ENCODE measurements at places on chromosomes 12 and 14. TPM values are rescaled to one million over a fixed set of nuclear protein-coding genes. Genes with fewer than 3 reads are reported as not detected.

P2RX7 gene
- 0.42 TPM for total RNA-seq

C12orf50 gene
- 0.20 TPM for total RNA-seq

GRCh38 chr12:91144053-91144452 lies 32.8 kb upstream of the LUM start:
- no peaks in the 10 kb centered on the region for H3K27me3 ChIP-seq
- no peaks in the 10 kb centered on the region for H3K36me3 ChIP-seq

MYBPC1 gene
- 0.09 TPM for total RNA-seq

FIGNL2 gene
- total RNA-seq, result 0.33 TPM

DNA sequence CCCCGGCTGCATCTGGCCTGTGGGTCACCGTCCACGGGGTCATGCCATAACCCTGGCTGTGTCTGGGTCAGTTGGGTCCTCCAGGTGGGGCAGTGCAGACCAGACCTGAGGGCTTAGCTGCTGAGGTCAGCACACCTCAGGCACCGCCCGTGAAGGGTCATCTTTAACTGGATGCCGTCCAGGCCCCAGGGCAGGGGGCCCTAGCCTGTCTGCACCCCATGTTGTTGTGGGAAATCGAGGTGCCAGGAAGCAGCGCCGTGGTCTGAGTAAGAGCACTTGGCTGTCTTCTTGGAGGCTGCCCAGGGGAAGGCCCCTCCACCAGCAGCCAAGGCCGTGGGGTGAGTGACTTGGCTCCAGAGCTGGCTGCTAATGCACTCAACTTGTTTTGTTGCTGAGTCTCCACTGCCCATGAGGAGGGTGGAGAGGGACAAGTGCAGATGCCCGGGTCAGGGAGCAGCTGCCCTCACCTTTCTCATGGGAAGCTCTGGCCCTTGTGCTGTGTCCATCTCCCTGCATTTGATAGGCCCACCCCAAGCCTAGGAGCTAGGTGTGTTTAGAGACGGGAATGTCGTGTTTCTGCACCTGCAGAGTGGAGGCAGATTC lies 317.2 kb downstream of the TMEM121 start:
- no peak overlapping the region for H3K27ac ChIP-seq
- no peak overlapping the region for H3K4me3 ChIP-seq
- no peaks in the 10 kb centered on the region for H3K36me3 ChIP-seq
- peaks cover 26% of the 10 kb centered on the region for H3K27me3 ChIP-seq
- H3K4me1 ChIP-seq, result no peaks in the 10 kb centered on the region

- H3K27me3 ChIP-seq, result no peaks in the 10 kb centered on the region
- no peak overlapping the region for H3K4me3 ChIP-seq
- no peak for DNase-seq
- no peaks in the 10 kb centered on the region for H3K36me3 ChIP-seq
- no peak overlapping the region for H3K27ac ChIP-seq
- H3K4me1 ChIP-seq, result no peaks in the 10 kb centered on the region
These were observed 32.8 kb upstream of the TXNRD1 start for GRCh38 chr12:104182621-104183378.

DNA sequence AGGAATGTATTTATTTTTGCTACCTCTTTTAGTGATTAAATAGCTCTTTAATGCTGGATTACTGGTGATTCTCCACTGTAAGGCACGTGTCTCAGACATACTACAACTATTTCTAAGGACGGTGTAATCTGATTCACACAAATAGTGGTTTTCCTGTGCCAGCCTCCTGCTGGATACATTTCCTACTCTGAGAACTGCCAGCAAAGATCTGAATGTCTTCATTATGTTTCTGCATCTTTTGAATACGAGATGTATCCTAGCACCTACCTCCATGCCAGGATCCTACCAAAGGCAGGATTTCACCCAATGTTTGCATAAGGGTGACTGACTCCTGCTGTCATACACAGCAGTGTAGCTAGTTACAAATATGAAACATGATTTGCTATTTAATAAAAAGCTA lies 120.6 kb downstream of the PRICKLE1 start:
- H3K27ac ChIP-seq, result no peak overlapping the region
- H3K36me3 ChIP-seq, result no peaks in the 10 kb centered on the region
- no peak overlapping the region for H3K4me3 ChIP-seq
- DNase-seq, result peak; percentile 47
- peaks cover 27% of the 10 kb centered on the region for H3K4me1 ChIP-seq
- H3K27me3 ChIP-seq, result no peaks in the 10 kb centered on the region

SERPINA6 gene
- total RNA-seq, result not detected

GRCh38 chr12:25713264-25713663 lies 160.2 kb upstream of the LMNTD1 start:
- H3K27ac ChIP-seq, result no peak overlapping the region
- no peaks in the 10 kb centered on the region for H3K36me3 ChIP-seq
- DNase-seq, result no peak
- H3K4me3 ChIP-seq, result no peak overlapping the region
- H3K27me3 ChIP-seq, result no peaks in the 10 kb centered on the region

DNA sequence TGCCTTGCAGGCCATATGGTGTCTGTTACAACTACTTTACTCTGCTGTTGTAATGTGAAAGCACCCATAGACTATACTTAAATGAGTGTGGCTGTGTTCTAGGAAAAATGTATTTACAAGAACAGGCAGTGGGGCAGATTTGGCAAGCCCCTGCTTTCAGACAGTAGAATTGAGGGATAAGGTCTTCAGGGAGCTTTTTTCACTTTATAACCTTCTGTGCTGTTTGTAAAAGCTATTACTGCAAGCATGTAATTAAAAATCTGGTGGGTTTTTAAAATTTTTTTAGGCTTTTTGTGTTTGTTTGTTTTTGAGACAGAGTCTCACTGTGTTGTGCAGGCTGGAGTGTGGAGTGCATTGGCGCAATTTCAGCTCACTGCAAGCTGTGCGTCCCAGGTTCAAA lies 73.9 kb downstream of the VEZT start:
- no peak for DNase-seq
- no peak overlapping the region for H3K4me3 ChIP-seq
- H3K27me3 ChIP-seq, result no peaks in the 10 kb centered on the region
- peaks cover 39% of the 10 kb centered on the region for H3K36me3 ChIP-seq

GRCh38 chr14:69754487-69754886 lies 12.5 kb upstream of the SRSF5 start:
- no peak for DNase-seq
- no peak overlapping the region for H3K4me3 ChIP-seq
- no peaks in the 10 kb centered on the region for H3K4me1 ChIP-seq
- no peaks in the 10 kb centered on the region for H3K27me3 ChIP-seq
- no peak overlapping the region for H3K27ac ChIP-seq

- H3K27me3 ChIP-seq, result peaks cover 7% of the 10 kb centered on the region
- no peak overlapping the region for H3K4me3 ChIP-seq
- H3K36me3 ChIP-seq, result no peaks in the 10 kb centered on the region
- DNase-seq, result no peak
- H3K27ac ChIP-seq, result no peak overlapping the region
- H3K4me1 ChIP-seq, result no peaks in the 10 kb centered on the region
These were observed 87.7 kb downstream of the GPR135 start for GRCh38 chr14:59377491-59377890.

DNA sequence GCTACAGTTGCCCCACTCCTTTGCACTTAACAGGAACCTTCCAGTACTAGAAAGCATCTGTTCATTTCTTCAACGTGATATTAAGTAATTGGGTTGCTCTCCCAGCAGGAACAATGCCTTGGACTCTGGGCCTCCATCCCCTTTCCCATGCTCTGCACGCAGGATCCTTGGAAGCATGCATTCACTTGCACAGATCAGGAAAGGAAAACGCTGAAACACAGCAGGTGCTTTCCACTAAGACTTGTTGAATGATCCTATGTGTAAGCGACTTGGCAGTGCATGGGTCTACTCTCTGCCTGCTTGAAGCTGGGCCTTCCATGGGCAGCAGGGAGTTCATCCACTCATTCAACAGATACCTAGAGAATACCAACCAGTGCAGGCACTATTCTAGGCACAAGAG lies 2.3 kb downstream of the LTBP2 start:
- H3K27ac ChIP-seq, result no peak overlapping the region
- no peaks in the 10 kb centered on the region for H3K36me3 ChIP-seq
- peaks cover 11% of the 10 kb centered on the region for H3K4me1 ChIP-seq
- no peak for DNase-seq
- H3K27me3 ChIP-seq, result peaks cover 27% of the 10 kb centered on the region
- no peak overlapping the region for H3K4me3 ChIP-seq

IL22 gene
- total RNA-seq, result not detected

- H3K27me3 ChIP-seq, result no peaks in the 10 kb centered on the region
- H3K36me3 ChIP-seq, result no peaks in the 10 kb centered on the region
- DNase-seq, result no peak
- H3K27ac ChIP-seq, result no peak overlapping the region
These were observed 72.1 kb downstream of the PHLDA1 start for GRCh38 chr12:75959506-75959905.

DNA sequence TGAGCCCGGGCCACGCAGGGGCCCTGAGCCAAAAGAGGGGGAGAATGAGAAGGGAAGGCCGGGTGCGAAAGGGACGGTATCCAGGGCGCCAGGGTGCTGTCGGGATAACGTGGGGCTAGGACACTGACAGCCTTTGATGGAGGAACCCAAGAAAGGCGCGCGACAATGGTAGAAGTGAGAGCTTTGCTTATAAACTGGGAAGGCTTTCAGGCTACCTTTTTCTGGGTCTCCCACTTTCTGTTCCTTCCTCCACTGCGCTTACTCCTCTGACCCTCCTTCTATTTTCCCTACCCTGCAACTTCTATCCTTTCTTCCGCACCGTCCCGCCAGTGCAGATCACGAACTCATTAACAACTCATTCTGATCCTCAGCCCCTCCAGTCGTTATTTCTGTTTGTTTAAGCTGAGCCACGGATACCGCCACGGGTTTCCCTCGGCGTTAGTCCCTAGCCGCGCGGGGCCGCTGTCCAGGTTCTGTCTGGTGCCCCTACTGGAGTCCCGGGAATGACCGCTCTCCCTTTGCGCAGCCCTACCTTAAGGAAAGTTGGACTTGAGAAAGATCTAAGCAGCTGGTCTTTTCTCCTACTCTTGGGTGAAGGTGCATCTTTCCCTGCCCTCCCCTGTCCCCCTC lies 3.0 kb downstream of the SSTR1 start:
- no peaks in the 10 kb centered on the region for H3K36me3 ChIP-seq
- peaks cover 4% of the 10 kb centered on the region for H3K4me1 ChIP-seq
- H3K27me3 ChIP-seq, result peaks cover 26% of the 10 kb centered on the region

- no peak overlapping the region for H3K27ac ChIP-seq
- no peaks in the 10 kb centered on the region for H3K4me1 ChIP-seq
- no peaks in the 10 kb centered on the region for H3K36me3 ChIP-seq
- H3K4me3 ChIP-seq, result no peak overlapping the region
- H3K27me3 ChIP-seq, result no peaks in the 10 kb centered on the region
These were observed 70.8 kb upstream of the TMCC3 start for GRCh38 chr12:94721173-94721572.
